Psoas muscle (tissue), 8 donors: ENCODE measurements at places on chromosomes 4 and X.

GRCh38 chr4:173932701-173933100 lies 350.8 kb downstream of the FBXO8 start:
- no peak for DNase-seq

GRCh38 chr4:5100336-5100735 lies 49.1 kb downstream of the STK32B start:
- DNase-seq: no peak

- DNase-seq: no peak
Measured at GRCh38 chrX:24482823-24483415, 17.8 kb downstream of the PDK3 start.

DNA sequence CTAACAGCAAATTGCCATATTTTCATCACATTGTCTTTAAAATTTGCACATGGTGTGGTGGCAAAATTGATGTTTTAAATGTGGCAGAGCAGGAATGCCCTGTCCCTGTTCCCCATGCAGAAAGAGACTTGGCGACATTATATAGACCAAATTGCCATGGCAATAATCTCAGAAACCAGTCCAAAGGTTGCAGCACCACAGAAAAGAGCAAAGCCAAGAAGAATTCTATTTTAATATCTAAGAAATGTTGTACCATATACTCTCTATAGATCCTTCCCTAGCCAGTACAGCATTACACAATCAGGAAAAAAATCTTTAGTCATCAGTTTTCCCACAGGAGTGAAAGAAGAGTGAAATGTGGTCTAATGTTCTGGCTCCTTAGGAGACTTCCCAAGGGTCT lies 80.0 kb downstream of the UGT2B28 start:
- DNase-seq: no peak

DNA sequence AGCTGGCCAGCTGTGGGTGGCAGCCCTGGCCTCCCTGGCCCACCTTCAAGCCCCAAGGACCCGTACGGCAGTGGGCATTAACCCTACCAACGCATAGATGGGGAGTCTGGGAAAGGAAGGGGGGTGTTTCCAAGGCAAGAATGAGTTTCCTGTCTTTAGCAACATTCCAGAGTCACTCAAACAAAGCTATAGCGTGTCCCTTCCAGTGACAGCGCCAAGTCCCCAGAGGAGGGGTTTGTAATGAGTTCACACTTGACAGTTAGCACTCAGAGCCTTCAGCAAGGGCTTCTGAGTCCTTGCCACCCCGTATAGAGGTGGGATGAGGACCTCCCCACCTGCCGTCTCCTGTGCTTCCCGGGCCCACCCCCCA lies 1.8 kb downstream of the BGN start:
- DNase-seq: no peak

GRCh38 chr4:26108054-26108453 lies 194.0 kb downstream of the SMIM20 start:
- no peak for DNase-seq

GRCh38 chr4:110059556-110060191 lies 138.7 kb downstream of the ELOVL6 start:
- no peak for DNase-seq

GRCh38 chrX:6667048-6667768 lies 132.3 kb upstream of the VCX3A start:
- no peak for DNase-seq
